ENCODE measurements at places on chromosomes 7 and 10. TPM values are rescaled to one million over a fixed set of nuclear protein-coding genes. Genes with fewer than 3 reads are reported as not detected.

DNA sequence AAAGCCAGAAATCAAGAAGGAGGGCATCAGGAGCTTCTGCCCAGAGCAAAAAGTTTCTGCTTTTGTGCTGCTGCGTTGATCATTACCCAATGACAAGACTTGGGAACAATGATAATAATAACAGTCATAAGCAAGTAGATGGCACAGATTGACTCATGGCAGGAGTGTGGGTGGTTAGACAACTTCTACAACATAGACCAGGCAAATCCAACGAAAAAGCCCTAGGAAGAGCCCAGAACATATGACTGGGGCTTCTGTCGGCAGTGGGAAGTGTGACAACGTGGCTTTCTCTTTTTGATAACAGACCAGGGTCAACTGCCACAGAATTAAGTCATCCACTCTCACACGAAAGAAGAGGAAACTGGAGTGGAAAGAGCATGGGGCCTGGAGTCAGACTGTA lies 85.4 kb upstream of the TRIL start:
- DNase-seq, result no peak
- H3K27ac ChIP-seq, result no peak overlapping the region
- peaks cover 2% of the 10 kb centered on the region for H3K36me3 ChIP-seq
- no peak overlapping the region for H3K4me3 ChIP-seq
- H3K4me1 ChIP-seq, result no peaks in the 10 kb centered on the region

GRCh38 chr7:4883033-4883371 lies 514 bp downstream of the RADIL start:
- peaks cover 56% of the 10 kb centered on the region for H3K27me3 ChIP-seq
- no peak overlapping the region for H3K27ac ChIP-seq

DNA sequence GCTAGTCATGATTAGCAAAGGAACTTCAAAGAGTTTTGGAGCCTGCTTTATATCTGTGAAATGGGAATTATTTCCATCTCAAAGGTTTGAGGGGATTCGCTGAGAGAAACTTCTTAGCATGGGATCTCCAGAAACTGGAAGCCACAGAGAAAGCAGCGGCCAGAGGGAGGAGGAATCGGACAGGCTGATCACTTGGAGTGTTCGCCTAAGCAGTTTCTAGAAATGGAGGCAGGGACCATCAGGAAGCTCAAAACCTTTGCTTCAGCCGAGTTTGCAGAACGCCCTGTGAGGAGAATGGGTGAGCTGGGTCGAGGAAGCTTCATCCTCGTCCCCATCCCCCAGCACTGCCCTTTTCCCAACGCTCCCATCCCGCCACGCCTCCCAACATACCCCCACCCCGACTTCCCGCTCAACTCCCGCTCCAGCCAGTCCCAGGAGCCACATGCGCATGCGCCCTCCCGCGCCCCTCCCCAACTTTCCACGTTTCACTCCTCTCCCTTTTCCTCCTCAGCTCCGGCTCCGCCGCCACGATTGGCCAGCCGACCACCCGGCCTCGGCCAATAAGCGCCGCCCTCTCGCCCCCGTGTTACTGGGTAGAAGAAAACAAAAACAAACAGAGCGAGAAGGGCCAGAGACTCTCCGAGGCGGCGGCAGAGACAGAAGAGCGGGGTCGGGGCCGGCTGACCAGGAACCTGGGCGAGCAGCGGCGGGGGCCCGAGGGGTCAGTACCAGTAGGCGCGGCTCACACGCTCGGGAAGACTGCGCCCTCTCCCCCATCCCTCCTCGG lies at the start of gene PDCD4:
TSS of gene PDCD4 (plus strand) at position 631 of the 787 bp plus-strand sequence. CDS start 4,100 bp downstream, outside the sequence.
- peaks cover 3% of the 10 kb centered on the region for H3K36me3 ChIP-seq
- no peaks in the 10 kb centered on the region for H3K27me3 ChIP-seq
- peak; percentile 92 for DNase-seq
- H3K27ac ChIP-seq, result peak within 1 kb of the TSS; percentile 100
- H3K4me1 ChIP-seq, result peaks cover 45% of the 10 kb centered on the region

DNA sequence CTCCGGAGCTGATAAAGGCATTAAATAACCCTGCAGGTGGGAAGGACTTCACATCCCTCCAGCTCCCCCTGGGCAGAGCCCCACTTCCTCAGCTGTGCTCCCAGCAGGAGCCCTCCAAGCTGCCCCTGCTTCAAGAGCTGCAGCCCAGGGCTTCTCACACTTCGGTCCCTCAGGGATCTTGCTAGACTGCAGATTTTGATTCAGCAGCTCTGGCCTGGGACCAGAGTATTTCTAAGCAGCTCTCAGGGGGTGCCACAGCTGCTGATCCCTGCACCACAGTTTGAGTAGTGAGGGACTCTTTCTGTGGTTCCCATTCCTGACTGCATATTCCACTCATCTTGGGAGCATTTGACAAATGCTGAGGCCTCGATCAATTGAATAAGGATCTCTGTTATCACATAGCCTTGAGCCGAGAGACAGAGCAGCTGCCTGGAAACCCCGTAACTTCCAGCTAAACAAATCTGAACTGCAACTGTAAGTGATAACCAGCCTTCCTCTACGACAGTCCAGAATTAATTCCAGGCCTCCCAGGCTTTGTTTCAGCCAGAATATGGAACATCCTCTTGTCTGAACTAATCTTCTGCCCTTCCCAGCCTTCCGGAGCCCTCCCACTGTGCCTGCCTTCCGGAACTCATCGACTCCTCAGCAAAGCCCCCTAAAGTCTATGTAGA lies 161.4 kb downstream of the CCDC3 start:
- peaks cover 8% of the 10 kb centered on the region for H3K4me1 ChIP-seq
- no peak overlapping the region for H3K4me3 ChIP-seq

DNA sequence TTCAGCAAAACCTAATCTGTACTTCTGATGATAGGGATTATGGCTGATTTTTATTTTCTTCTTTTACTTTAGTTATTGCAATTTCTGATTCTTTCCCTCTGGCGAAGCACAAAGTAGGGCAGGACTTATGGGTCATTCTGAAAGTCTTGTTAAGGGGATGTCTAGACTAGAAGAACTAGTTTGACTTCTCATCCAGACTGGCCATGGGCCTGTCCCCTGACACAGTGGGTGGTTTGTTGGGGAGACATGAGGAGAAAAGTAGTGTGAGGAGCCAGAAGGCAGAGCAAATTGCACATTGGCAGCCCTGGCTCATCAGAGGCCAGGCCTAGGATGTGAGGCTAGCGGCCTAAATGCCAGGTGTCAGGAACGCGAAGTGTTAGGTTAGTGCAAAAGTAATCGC lies 152.8 kb downstream of the RTKN2 start:
- H3K4me3 ChIP-seq, result no peak overlapping the region
- H3K36me3 ChIP-seq, result no peaks in the 10 kb centered on the region
- H3K4me1 ChIP-seq, result peaks cover 5% of the 10 kb centered on the region
- no peaks in the 10 kb centered on the region for H3K27me3 ChIP-seq
- DNase-seq, result no peak

- H3K27ac ChIP-seq, result no peak overlapping the region
- no peak overlapping the region for H3K4me3 ChIP-seq
- H3K4me1 ChIP-seq, result no peaks in the 10 kb centered on the region
Measured at GRCh38 chr7:44282601-44283171, 42.7 kb downstream of the CAMK2B start.

Gene NRAP
- total RNA-seq, result not detected

Gene CUZD1
- total RNA-seq, result 0.73 TPM

All from T-helper 17 cell (primary cell).